ENCODE measurements at places on chromosomes 4 and X. TPM values are rescaled to one million over a fixed set of nuclear protein-coding genes. Genes with fewer than 3 reads are reported as not detected.

GRCh38 chr4:20391198-20391597 lies 139.5 kb downstream of the SLIT2 start:
- DNase-seq = no peak

The PDLIM3 gene
- 0.10 TPM for total RNA-seq

The AWAT1 gene
- total RNA-seq = not detected

DNA sequence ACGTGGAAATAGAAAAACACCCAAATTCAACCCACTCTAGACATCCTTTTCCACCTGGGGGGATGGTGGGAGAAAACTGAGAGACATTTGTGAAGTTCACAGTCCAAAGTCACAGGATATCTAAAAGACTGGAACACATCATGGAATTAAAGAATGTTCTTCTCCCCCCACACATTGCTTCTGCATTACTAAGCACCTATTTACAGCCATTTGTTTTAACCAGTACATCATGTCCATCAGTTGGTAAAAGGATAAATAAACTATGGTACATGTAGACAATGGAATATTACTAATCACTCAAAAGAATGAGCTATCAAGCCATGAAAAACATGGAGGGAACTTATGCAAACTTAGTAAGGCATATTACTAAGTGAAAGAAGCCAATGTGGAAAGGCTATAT lies 185.5 kb upstream of the ANXA10 start:
- DNase-seq = no peak

The NIPAL1 gene
- total RNA-seq = 0.82 TPM

DNA sequence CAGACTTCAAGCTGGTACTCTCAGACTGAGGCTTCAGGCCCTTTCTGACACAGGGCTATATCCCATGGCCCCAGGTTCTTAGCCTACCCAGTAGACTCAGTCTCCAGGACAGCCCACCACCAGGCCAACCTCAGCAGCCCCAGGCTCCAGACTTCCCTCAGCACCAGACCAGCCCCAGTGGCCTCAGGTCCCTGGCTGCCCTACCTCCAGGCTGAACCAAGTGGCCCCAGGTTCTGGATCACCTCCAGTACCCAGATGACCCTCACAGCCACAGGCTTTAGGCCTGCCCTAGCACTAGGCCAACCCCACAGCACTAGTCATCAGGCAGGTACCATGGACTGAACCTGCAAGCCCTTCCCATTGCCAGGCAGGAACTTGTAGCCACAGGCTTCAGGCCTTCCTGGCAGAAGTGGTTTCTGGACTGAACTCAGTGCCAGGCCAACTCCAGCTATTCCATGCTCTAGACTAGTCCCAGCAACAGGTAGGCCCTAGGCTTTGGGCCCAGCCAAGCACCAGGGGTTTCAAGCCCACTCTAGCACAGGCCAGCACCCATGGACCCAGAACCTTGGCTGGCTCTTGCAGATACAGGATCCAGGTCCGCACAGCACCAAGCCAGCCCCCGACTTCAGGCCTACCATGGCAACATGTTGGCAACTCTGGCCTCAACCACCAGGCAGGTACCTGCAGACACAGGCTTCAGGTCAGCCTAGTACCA lies 45.7 kb upstream of the MAGED4 start:
- no peak for DNase-seq

GRCh38 chrX:142327182-142327581 lies 122.1 kb upstream of the MAGEC2 start:
- no peak for DNase-seq

DNA sequence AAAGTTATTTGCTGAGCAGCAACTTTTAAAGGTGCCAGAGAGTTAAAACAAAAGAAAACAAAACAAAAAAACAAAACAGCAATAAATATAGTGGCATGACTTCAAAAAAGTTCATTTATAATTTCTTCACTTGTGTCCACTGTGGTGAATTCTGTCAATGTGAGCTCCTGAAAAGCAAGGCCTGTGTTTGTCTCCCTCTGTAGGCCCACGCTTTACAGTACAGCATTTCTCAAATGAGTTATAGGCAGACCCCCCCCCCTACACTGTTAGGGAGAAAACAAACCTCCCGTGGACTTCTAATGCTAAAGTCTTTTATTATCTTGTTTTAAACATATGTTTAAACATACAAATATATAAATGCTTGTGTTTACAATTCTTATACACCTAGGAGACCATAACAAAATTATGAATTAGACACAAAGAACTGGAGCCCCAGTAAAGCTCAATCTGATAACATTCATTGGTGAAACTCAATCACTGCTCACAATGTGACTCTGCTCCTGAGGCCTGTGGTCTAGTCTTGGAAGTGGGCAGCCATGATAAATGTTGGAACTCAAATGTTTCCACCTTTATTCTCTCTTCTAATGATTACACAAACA lies 47.0 kb upstream of the SCOC start:
- no peak for DNase-seq

The STBD1 gene
- 4.9 TPM for total RNA-seq

GRCh38 chrX:102651242-102652011 lies at the start of gene GPRASP1:
GPRASP1 (plus strand) TSS chrX:102651483; CDS start chrX:102653914, 2,431 bp downstream.
- DNase-seq = no peak

GRCh38 chr4:42673082-42673425 lies 16.1 kb upstream of the ATP8A1 start:
- no peak for DNase-seq

The MAGEB2 gene
- total RNA-seq = 0.10 TPM

- no peak for DNase-seq
These were observed 534.8 kb upstream of the HTR2C start for GRCh38 chrX:114049063-114049462.

DNA sequence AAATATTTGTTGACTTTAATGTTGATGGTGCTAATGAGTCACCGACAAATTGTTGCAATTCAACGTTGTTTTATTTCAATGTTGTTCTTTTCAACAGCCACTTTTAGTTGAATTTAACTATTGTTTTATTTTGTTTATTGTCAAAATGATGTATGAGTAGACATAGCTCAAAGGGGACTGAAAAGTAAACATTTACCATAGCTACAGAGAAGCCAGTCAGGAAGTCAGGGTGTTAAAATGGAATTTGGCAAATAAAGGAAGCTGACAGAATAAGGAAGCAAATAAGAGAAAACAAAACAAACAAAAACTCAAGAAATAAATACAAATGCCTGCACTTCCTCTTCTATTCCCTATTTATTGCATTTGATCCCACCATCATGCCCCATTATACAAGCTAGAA lies 648.4 kb upstream of the HTR2C start:
- DNase-seq = no peak

GRCh38 chr4:41329361-41329760 lies 72.6 kb downstream of the UCHL1 start:
- no peak for DNase-seq

GRCh38 chr4:41887821-41888686 lies 47.2 kb upstream of the TMEM33 start:
- no peak for DNase-seq

The SMIM43 gene
- total RNA-seq = not detected

DNA sequence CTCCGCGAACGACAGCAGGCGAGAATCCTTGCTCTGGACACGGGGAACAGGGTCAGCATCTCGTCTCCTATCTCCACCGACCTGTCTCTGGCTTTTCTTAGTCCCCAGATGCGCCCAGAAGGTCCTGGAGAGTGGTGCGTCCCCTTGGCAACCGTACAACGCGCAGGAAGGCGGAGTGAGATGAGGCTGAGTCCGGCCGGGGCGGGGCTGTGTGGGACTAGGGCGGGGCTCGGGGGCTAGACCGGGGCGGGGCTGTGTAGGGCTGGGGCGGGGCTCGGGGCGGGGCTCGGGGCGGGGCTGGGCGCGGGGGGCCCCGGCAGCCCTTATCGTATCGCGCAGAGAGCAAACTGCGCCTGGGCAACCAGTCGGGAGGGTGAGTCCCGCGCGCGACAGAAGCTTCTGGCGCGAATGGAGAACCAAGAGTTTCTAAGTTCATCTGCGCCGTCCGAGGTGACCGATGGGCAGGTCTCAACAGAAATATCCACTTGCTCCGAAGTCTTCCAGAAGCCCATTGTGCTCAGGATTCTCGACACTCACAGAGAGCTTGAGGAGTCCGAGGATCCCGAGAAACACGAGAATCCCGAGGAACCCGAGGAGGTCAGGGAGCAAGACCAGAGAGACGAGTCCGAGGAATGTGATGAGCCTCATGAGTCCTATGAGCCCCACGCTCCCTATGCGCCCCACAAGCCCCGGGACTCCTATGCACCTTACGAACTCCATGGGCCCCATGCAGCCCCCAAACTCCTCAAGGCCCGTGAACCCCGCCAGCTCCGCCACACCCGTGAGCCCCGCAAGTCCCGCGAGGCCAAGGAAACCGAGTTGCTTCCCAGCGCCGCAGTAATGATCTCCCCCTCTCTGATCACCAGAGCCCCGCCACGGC lies 24.9 kb downstream of the ARL9 start:
- no peak for DNase-seq

DNA sequence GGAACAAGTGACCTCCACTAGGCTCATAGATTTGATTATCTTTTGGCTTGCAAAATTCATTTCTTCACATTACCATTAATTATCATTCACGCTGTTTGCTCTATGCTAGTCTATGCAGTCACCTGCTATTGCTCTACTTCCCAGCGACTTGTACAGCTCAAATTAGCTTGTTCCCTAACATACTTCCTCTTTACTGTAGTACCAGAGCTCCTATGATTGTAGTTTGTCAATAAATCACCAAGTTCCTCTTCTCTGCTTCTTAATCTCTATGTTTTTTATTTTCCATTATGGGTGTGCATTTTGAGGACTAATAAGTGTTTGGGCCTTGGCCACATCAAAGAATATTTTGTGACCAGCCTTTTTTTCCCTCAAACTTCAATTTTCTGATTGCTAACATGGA lies 6.2 kb upstream of the GSPT2 start:
- no peak for DNase-seq

GRCh38 chrX:153688911-153689590 lies 1.3 kb downstream of the SLC6A8 start:
- no peak for DNase-seq

- no peak for DNase-seq
These were observed 121.7 kb upstream of the HAND2 start for GRCh38 chr4:173651651-173652282.

The PNMA3 gene
- 0.41 TPM for total RNA-seq

The PABPC4L gene
- not detected for total RNA-seq

- DNase-seq = no peak
These were observed 41.9 kb upstream of the CBR4 start for GRCh38 chr4:169051761-169052593.

The FABP2 gene
- not detected for total RNA-seq

The AGTR2 gene
- total RNA-seq = 0.05 TPM

DNA sequence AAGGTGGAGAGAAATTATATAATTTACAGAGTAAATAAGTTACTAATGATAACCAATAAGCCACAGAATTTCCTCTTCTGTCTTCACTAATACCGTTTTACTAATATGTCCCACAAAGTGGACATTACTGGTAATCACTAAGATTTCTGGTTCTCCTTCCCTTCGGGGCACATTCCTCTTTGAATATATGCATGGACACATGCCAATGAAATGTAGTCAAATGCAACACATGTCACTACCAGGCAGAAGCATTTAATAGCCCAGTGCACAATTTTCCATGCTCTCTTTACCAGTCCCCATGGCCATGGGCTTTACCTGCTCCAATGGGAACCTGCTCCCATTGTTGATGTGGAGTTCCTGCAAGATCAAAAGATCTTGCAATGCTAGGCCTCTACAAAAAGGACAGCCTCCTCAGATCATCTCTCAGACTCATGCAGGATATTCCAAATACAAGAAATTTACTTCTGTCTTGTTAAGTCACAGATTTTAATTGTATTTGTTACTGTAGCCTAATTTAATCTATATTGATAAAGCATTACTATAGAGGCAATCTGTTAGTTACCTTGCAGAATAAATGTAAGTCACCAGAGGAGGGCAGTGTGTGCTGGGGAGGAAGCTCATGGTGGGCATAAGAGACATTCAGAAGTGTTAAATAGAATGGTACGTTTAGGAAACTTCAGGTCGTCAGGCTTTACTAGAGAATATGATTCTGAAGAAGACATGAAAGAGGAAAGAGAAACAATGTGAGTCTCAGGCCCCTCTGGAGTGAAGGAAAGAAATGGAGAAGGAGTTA lies 37.1 kb upstream of the INPP4B start:
- DNase-seq = no peak

DNA sequence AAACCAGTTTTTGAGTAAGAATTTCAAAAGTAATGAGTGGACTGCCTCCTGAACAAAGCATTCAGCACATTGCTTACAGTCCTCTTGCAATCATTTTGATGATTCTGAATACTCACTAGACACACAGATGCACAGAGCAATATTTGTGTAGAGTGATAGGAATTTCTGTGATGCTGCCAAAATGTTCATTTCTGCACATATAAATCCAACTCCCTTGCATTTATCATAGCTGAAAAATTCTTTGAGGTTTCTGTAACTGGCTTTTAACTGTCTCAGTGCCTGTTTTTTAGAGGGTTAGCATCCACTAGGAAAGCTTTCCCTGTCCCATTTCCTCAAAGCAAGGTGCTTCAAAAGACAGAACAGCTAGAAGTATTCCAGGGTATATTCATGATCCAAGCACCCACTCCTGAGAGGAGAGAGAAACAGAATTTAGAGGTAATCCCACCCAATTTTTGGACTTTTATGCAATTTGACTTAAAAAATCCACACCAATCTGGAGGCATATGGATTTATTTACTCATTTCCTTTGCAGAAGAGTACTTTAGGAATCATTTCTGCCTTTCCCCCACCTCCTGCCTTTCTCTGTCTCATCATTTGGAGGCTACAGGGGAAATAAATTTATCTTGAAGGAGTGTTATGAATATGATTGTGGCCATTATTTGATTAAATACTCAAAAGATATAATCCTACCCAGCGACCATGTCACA lies 234.5 kb upstream of the SLIT2 start:
- no peak for DNase-seq

The CWH43 gene
- not detected for total RNA-seq

DNA sequence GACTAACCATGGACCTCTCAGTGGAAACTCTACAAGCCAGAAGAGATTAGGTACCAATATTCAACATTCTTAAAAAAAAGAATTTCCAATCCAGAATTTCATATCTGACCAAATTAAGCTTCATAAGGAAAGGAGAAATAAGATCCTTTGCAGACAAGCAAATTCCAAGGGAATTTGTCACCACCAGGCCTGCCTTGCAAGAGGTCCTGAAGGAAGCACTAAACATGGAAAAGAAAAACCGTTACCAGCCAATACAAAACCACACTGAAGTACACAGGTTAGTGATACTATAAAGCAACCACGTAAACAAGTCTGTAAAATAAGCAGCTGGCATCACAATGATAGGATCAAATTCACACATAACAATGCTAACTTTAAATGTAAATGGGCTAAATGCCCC lies 156.6 kb downstream of the FAM13A start:
- no peak for DNase-seq
